HCEC 1CT (cell line): ENCODE measurements at places on chromosomes 2 and 18.

DNA sequence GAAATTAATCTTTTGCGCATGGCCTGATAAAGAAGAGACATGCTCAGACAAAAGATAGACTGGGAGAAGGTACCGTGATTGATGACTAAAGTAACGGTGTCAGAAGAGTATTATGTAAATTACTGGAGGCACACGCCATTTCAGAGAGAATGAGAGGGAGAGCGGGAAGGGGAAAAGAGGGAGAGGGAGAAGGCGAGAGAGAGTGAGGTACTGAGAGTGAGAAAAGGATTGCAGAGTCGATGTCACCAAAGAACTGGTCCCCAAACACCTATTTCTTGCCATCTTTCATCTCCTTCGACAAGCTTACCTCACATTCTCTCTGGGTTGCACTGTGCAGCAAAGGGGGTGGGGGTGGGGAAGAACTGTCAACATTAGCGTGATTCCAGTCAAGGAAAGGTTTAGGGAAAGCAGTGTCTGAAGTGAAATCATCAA is 673.7 kb downstream of the BCL11A start:
- DNase-seq, result no peak

- DNase-seq, result no peak
Observed at GRCh38 chr18:7727361-7728076, 160.4 kb downstream of the PTPRM start.

DNA sequence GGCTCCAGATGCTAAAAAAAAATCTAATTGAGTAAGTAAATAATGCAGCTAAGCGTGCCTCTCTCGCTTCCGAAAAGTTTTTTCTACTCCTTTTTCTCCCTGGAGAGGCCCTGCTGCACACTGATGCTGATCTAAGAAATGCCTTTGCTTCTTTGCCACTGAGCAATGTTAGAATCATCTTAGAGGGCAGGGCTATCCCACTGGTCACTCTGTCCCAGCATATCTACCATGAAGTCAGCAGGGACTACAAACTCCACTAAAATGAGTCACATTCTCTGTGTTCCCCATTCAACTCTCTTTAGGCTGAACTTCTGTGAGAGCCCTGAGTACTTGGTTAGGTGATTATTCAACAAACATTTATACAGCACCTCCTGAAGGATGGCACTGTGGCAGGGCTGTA is 127.6 kb upstream of the LYPD1 start:
- DNase-seq, result peak; percentile 42

- DNase-seq, result no peak
Observed at GRCh38 chr2:133843091-133843490, 274.8 kb upstream of the NCKAP5 start.

- no peak for DNase-seq
Observed at GRCh38 chr2:126914811-126915500, 16.3 kb downstream of the TEX51 start.

DNA sequence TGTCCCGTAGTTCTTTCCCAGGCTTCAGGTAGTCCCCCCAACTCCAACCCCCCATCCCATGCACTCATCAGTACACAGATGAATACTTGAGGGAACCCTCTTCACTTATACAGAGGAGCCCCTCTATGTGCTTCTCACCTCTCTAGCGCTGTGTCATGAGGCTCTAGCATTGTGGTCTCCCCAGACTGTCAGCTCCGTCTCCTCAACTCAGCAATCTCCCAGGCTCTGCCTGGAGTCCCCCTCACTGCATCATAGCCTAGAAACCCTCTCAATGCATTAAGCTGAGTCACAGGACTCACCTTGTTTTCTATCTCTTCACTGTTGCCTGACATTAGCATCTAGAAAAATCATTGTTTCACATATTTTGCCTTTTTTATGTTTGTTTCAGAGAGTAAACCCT is 20.2 kb upstream of the PRKCE start:
- no peak for DNase-seq

DNA sequence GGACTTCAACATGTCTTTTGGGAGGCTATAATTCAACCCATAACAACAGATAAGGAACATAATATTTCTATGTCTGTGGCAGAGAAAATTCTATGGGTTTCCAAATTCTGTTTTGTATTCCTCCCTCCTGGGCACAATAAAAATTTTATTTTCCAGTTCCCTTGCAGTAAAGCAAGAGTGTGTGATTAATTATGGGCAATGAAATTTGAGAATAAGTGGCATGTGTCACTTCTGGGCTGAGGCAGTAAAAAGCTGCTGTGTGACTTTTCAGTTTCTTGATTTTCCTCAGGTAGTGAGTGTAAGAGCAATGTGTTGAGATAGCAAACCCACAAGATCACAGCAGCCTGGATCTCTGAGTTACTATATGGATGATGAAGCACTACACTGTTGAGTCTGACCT is 216.4 kb downstream of the MEIS1 start:
- DNase-seq, result no peak

DNA sequence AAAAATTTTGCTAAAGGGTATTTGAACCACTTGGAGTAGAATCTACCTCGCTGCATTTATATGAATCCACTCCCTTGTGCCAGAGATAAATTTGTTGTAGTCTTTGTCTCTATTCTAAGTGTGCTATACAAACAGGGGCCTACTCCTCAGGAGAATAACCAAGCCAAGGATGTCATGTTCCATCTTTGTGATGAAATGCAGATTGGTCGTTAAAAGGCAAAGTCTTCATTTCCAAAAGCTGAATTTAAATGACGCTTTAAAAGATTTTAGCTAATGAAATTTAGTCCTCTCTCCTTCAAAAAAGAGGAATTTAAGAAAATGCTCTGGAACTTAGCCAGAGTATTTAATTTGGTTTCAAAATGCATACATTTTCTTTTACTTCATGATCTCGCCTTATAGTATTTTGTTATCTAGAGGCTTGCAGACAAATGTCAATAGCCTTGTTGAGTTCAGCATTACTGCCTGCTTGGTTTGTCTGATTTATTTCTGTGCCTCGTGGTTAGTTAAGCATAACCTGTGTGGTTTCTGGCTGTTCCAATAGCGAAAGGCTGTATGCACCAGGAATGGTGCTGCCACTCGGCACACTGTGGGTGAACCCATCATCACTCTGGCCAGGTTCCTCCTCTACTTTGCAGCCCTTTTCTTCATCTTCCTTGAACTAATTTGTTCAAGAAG is 417.6 kb downstream of the ZNF521 start:
- DNase-seq, result no peak

DNA sequence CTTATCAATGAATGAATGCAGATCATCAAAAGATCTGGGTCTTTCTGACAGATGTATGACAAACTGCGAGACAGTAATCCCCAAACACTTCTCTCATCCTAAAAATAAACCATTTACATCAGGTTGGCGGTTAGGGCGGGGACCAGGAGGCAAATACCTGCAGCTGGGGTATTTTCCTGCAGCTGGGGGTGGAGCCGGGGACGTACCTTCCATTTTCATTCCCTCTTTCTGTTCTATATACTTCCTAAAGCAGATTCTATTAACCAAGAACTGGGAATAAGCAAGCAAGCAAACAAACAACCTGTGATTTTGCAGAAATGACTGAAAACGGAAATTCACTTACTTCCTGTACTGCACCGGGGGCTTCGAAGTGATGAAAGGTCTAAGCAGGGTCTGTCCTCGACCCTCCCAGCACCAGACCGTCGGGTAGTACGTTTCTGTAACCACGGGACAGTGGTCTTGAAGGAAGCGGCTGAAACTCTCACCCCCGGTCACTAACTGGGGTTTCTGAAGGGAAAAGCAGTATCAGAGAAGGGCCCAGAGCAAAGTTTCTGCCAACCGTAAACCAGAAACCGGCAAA is 1.2 kb downstream of the ABHD3 start:
- peak; percentile 24 for DNase-seq

DNA sequence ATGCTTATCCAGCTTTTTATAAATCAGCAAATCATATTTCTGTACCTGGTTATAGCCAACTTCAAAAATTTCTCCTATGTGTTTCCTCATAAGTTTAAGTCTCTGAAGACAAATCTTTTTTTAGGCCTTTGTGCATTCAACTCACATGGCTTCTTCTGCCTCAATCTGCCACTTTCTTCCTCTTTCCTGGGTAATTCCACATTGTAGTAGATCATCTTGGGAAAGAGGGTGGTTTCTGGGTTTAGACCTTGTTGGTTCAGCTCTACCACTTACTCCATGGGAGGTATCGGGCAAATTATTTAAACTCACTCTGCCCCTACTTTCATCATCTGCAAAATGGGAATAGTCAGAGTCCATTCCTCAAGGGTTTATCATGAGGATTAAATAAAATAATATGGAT is 707.0 kb upstream of the ZEB2 start:
- no peak for DNase-seq

DNA sequence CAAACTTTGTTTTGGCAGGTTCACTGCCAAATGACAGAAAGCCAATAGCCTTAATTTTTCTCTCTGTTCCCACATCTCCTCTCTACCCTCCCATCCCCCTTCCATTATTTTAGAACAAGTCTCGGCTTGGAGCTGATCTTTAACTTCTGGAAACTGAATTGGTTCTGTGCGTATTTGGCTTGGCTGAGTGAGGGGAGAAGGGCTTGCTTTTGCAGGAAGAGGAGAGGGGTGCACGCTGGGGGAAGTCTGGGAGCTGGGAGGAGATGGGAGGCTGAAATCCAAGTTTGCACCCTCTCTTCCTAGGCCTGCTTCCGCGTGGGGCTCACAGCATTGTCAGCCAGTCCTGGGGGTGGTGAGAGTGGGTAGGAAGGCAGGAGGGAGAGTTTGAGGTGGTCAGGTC is 176.1 kb upstream of the SPRED2 start:
- no peak for DNase-seq

DNA sequence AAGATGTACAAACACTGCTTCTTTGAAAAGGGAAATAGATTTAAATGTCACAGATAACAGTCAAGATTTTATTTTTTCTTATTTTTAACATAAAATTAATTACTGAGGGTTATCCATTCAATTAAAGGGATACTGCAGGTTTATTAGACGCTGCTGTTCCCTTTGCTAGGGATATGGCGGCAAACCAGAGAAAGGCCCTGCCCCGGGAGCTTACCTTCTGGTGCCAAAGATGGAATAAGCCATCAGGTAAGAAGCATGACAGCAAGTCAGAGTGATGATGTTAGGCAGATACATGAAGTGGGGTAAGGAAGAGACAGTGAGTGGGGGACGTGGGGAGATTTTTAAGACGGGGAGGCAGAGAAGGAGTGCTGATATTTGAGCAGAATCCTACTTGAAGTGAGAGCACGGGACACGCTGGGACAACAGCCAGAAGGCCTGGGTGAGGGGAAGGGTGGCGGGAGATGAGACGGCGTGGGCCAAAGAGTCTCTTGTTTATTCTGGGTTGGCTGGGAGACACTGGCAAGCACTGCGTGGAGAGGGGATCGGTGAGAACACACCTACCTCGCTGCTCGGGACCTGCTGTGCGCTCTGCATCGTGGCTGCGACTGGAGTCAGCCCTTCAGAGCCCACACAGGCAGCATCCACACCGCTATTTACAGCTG is 250.5 kb upstream of the TMEM200C start:
- DNase-seq, result no peak
